Heart left ventricle (tissue), 16 donors: ENCODE measurements at places on chromosomes 1 and 21. TPM values are rescaled to one million over a fixed set of nuclear protein-coding genes. Genes with fewer than 3 reads are reported as not detected.
A peak's percentile ranks its signal among the peaks of the same experiment; 100 is the strongest.

- DNase-seq, result peak; percentile 92
- no peaks in the 10 kb centered on the region for H3K36me3 ChIP-seq
- H3K4me3 ChIP-seq, result peak within 1 kb of the TSS; percentile 84
- peaks cover 35% of the 10 kb centered on the region for H3K4me1 ChIP-seq
Measured at GRCh38 chr1:51519048-51519864, at the start of gene EPS15. Gene EPS15 (minus strand): TSS chr1:51519266. CDS start chr1:51519231, 35 bp downstream.

DNA sequence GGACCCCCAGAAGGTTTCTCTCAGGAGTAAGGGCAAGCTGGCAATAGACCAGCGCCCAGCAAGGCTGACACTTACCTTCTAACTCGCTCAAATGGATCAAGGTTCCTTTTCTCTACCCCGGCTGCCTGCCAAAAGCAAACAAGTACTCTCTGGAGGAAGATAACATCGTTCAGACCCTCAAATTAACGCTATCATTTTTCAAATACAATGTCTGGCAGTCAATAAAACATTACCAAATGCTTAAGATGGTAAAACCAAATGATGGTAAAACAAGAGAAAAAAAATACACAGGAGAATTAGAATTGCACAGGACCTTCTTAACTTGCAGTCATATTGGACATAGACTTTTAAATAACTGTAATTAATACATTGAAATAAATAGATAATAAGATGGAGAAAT, 148.1 kb downstream of the SPATA46 start:
- H3K4me1 ChIP-seq, result no peaks in the 10 kb centered on the region
- no peak for DNase-seq
- no peak overlapping the region for H3K4me3 ChIP-seq
- H3K36me3 ChIP-seq, result no peaks in the 10 kb centered on the region
- H3K27ac ChIP-seq, result no peak overlapping the region
- no peaks in the 10 kb centered on the region for H3K27me3 ChIP-seq

- no peak for DNase-seq
- H3K36me3 ChIP-seq, result no peaks in the 10 kb centered on the region
- H3K4me1 ChIP-seq, result no peaks in the 10 kb centered on the region
- no peak overlapping the region for H3K4me3 ChIP-seq
Measured at GRCh38 chr1:187878883-187879282, 1050.1 kb downstream of the PLA2G4A start.

DNA sequence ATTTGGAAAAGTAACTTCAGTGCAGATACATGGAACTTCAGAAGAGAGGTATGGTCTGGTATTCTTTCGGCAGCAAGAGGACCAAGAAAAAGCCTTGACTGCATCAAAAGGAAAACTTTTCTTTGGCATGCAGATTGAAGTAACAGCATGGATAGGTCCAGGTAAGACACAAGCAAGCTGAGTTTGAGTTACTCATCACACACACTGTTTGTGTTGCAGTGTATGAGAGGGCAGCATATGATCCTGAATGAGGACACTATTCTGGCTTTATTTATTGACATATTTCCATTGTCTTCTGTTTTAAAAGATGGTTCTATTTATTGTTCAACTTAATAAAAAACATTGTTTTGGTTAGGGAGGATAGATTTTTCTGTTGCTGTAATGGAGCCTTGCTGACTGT, 63.6 kb downstream of the SPEN start:
- H3K4me3 ChIP-seq, result no peak overlapping the region
- peaks cover 37% of the 10 kb centered on the region for H3K36me3 ChIP-seq
- no peak for DNase-seq
- H3K27me3 ChIP-seq, result no peaks in the 10 kb centered on the region

- no peak for DNase-seq
- H3K27ac ChIP-seq, result no peak overlapping the region
- no peak overlapping the region for H3K4me3 ChIP-seq
- no peaks in the 10 kb centered on the region for H3K4me1 ChIP-seq
- no peaks in the 10 kb centered on the region for H3K27me3 ChIP-seq
- H3K36me3 ChIP-seq, result peaks cover 51% of the 10 kb centered on the region
Measured at GRCh38 chr1:48750109-48750508, 26.6 kb downstream of the BEND5 start.

- H3K4me3 ChIP-seq, result no peak overlapping the region
- no peaks in the 10 kb centered on the region for H3K4me1 ChIP-seq
- no peaks in the 10 kb centered on the region for H3K36me3 ChIP-seq
- no peak for DNase-seq
Measured at GRCh38 chr21:14824126-14824525, 240.7 kb downstream of the NRIP1 start.

DNA sequence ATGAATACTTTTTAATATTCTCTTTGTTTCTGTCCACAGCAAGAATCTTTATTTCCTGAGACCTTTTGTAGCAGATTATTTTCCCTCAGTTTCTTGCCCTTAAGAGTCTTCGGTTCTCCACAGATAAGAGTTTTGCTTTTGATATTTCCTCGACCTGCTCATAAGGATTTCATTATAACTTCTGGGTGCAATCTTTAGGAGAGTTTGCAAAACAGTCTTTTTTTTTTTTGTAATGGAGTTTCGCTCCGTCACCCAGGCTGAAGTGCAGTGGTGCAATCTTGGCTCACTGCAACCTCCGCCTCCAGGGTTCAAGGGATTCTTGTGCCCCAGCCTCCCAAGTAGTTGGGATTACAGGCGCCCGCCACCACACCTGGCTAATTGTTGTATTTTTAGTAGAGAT, 10.1 kb upstream of the UBE4B start:
- no peaks in the 10 kb centered on the region for H3K27me3 ChIP-seq
- no peak overlapping the region for H3K27ac ChIP-seq
- no peak for DNase-seq
- no peaks in the 10 kb centered on the region for H3K36me3 ChIP-seq

Gene GSTM5
- 2.3 TPM for total RNA-seq

Gene MEX3A
- 0.45 TPM for total RNA-seq

DNA sequence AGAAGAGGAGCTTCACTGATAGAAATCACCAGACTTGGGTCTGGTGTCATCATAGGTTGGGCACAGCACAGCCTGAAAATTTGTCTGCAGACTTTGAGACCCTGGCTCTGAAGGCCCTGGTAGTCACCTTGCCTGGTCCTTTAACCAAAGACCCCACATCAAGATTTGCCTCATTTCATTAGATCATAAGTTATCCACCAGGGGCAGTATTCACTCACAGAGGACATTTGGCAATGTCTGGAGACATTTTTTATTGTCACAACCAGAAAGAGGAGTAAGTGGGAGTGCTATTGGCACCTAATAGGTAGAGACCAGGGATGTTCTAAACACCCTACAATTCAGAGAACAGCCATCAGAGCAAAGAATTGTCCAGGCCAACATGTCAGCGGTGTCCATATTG, 22.1 kb upstream of the PAX7 start:
- H3K4me3 ChIP-seq, result no peak overlapping the region
- no peaks in the 10 kb centered on the region for H3K36me3 ChIP-seq
- H3K4me1 ChIP-seq, result no peaks in the 10 kb centered on the region
- H3K27ac ChIP-seq, result no peak overlapping the region
- H3K27me3 ChIP-seq, result peaks cover 9% of the 10 kb centered on the region

Gene TMEM81
- 2.8 TPM for total RNA-seq

DNA sequence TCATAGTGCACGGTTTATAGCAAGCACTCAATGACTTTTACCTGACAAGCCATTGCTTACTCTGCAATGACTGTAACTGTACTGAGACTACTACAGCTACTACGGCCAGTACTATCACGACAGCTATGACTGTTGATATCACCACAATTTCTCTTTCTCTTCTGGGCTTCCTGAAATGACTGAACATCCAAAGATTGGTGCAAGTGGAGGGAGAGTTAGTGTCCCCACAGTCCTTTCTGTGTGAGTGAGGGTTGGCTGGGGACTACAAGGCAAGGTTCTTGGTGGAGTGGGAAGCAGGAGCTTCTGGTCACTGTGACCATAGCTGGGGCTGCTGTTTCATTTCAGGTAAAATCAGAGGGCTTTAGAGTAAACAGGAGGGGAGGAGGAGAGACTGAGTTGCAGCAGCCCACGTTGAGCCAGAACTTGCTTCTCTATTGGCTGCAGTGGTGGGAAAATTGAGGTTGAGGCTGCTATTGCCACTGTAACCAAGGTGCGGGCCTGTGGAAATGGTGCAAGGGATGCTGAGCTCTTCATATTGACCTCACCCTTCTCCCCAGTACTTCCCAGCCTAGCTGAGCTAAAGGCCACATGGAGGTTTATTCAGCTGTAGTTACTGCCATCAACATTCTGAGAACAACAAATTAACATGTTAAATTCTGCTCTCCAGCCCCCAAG, 14.1 kb upstream of the IL10 start:
- no peaks in the 10 kb centered on the region for H3K27me3 ChIP-seq
- H3K4me3 ChIP-seq, result no peak overlapping the region
- no peak overlapping the region for H3K27ac ChIP-seq
- H3K4me1 ChIP-seq, result no peaks in the 10 kb centered on the region
- H3K36me3 ChIP-seq, result no peaks in the 10 kb centered on the region
- DNase-seq, result no peak

DNA sequence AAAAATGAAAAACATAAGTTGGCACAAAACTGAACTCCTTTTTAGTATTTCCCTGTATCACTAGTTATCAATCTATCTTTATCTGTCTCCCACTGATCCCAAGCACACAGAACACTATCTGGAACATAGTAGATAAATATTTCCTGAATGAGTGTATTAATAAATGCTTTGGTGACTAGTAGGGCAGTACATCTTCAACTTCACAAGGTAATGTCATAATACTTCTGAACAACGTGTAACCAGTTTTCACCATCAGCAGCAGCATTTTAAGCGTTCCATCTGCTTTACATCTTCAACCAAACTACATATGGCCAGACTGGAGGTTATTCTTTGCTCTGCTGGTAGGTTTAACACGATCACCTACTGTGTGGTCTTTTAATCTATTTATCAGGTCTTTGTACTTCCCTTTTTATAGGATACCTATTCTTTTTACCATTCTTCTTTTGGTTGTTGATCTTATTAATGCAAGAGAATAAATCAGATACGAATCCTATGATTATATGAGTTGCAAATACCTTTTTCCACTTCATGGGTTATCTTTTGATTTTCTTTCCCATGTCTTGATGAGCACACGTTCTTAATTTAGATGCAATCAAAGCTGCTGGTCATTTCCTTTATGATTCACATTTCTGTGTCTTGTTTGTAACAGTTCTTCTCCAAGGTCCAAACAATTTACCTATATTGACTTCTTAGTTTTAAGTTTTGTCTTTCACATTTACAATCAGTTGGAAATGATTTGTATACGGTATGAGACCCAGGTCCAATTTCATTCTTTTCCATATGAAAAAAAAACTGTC, 16.3 kb downstream of the GPBP1L1 start:
- no peak overlapping the region for H3K4me3 ChIP-seq
- peaks cover 80% of the 10 kb centered on the region for H3K4me1 ChIP-seq
- no peak overlapping the region for H3K27ac ChIP-seq
- DNase-seq, result no peak
- no peaks in the 10 kb centered on the region for H3K36me3 ChIP-seq
- no peaks in the 10 kb centered on the region for H3K27me3 ChIP-seq

DNA sequence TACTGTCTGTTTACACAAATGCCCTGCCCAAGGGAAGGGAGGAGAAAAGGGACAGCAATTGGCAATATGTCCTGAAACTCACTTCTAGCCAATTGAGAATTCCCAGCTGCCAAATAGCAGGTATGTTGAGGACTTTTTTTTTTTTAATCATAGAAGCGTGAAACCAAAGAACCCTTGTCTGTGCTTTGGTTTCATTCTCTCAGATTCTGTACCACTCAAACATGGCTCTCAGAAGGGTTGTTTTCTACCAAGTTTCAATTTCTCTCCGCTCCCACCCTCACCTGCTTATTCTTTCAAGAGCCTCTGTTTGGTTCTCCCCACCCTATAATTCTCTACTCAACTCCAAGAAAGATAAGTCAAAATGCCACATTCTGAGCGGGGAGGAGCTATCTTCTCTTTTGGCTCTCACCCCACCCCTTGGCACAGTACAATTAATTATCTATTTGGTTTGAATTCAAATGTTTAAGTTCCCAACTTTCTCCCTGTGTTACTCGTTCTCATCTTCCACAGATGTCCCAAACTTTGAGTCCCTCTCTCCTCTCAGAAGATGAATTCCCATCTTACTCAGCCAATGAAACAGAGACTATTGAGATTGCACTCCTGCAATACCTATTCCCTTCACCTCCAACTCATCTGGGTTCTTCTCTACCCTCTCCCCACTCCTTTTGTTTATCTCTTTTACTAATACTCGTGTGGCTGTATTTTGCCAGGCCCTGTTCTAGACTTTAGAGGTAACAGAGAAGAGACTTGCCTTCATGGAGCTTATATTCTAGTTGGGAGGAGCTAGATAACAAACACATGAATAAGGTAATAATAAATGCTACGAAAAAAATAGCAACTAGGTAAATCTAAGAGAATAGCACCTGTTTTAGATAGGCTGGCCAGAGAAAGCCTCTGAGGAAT, 3.9 kb upstream of the TP53BP2 start:
- no peak for DNase-seq
- no peaks in the 10 kb centered on the region for H3K27me3 ChIP-seq
- no peak overlapping the region for H3K4me3 ChIP-seq
- H3K36me3 ChIP-seq, result no peaks in the 10 kb centered on the region

GRCh38 chr1:50318428-50318827, 104.8 kb downstream of the DMRTA2 start:
- H3K4me3 ChIP-seq, result no peak overlapping the region
- no peaks in the 10 kb centered on the region for H3K36me3 ChIP-seq
- no peaks in the 10 kb centered on the region for H3K4me1 ChIP-seq
- DNase-seq, result no peak
- H3K27me3 ChIP-seq, result no peaks in the 10 kb centered on the region

DNA sequence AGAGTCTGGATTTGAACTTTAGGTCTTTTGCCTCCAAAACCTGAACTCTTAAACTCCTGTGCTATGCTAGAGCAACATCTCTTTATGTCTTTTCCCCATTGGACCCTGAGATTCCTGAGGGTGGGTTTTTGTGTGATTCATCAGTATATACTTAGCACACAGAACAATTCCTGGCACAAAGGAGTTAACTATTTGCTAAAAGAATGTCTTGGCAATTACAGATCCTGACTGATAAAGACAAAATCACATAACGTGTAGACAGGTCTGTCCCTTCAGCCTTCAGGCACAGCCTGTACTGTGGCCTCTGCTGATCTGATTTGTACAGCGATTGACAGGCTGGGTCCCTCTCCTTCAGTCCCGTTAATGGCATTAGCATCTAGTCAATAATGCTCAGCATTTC, 162.4 kb upstream of the BEND5 start:
- H3K27me3 ChIP-seq, result no peaks in the 10 kb centered on the region
- H3K4me3 ChIP-seq, result no peak overlapping the region
- no peaks in the 10 kb centered on the region for H3K4me1 ChIP-seq
- H3K36me3 ChIP-seq, result no peaks in the 10 kb centered on the region
- H3K27ac ChIP-seq, result no peak overlapping the region
- DNase-seq, result no peak

GRCh38 chr1:25198663-25199252, 33.5 kb downstream of the SYF2 start:
- peaks cover 17% of the 10 kb centered on the region for H3K27me3 ChIP-seq
- H3K27ac ChIP-seq, result no peak overlapping the region
- H3K4me3 ChIP-seq, result no peak overlapping the region
- peaks cover 11% of the 10 kb centered on the region for H3K4me1 ChIP-seq
- no peaks in the 10 kb centered on the region for H3K36me3 ChIP-seq
- no peak for DNase-seq

Gene GLUL
- 276 TPM for total RNA-seq
